ENCODE measurements at places on chromosomes 11 and 22. TPM values are rescaled to one million over a fixed set of nuclear protein-coding genes. Genes with fewer than 3 reads are reported as not detected.

DNA sequence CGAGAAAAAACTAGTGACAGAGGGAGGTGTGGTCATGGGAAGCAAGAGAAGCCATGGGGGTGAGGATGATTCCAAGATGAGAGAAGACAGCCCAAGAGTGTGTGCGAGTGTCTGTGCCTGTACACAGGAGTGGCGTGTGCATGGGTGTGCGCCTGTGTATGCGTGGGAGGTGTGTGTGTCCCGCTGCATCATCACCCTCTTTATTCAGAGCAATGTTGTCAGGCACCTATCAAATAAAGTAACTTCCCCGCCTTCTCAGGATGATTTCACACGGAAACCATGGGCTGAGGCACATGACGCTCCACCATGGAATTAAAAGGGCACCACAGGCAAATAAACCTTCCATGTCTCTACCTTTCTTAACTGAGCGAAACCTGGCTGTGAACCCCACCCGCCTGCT lies 24.6 kb downstream of the MS4A10 start:
- no peak for DNase-seq

- DNase-seq: no peak
Observed at GRCh38 chr11:16905375-16905774, 108.8 kb downstream of the PLEKHA7 start.

GRCh38 chr22:48920776-48921241 lies 906.9 kb downstream of the BRD1 start:
- no peak for DNase-seq

- no peak for DNase-seq
Observed at GRCh38 chr11:116126562-116126961, 622.3 kb upstream of the CADM1 start.

- peak; percentile 84 for DNase-seq
Observed at GRCh38 chr11:61699737-61700160, 19.6 kb downstream of the DAGLA start.

- DNase-seq: peak; percentile 56
Observed at GRCh38 chr22:32265882-32266767, 11.0 kb upstream of the SLC5A4 start.

The KCNQ1 gene
- total RNA-seq: 42.4 TPM

The DEUP1 gene
- total RNA-seq: not detected

The ATP5MG gene
- total RNA-seq: 559 TPM

The USH1C gene
- not detected for total RNA-seq
